ENCODE measurements at places on chromosomes 7 and 10. TPM values are rescaled to one million over a fixed set of nuclear protein-coding genes. Genes with fewer than 3 reads are reported as not detected.

Gene SLC39A12
- not detected for total RNA-seq

Gene POLL
- 24.5 TPM for total RNA-seq

Gene ZNF467
- 3.0 TPM for total RNA-seq

Gene AGR2
- total RNA-seq: not detected

Gene NPTX2
- total RNA-seq: not detected

Gene GRM3
- total RNA-seq: not detected

Gene C10orf67
- total RNA-seq: 0.53 TPM

Gene CACNA2D1
- 12.8 TPM for total RNA-seq

Gene GNAI1
- 35.7 TPM for total RNA-seq

Gene PSD
- 14.1 TPM for total RNA-seq

Gene USP6NL
- total RNA-seq: 6.1 TPM

Gene DLD
- total RNA-seq: 107 TPM

Gene LRRD1
- not detected for total RNA-seq

Gene H2BK1
- total RNA-seq: not detected

Gene SUN3
- not detected for total RNA-seq

Gene HTR5A
- total RNA-seq: not detected

Gene ST8SIA6
- total RNA-seq: under 0.01 TPM

Gene CACNB2
- 0.35 TPM for total RNA-seq

Gene FBXL13
- 1.4 TPM for total RNA-seq

Gene TRIL
- under 0.01 TPM for total RNA-seq

Gene PRRT4
- total RNA-seq: not detected

Gene PVRIG
- total RNA-seq: not detected

Gene ANKRD7
- total RNA-seq: 2.6 TPM

Gene FGFR2
- not detected for total RNA-seq

Gene GPR26
- not detected for total RNA-seq

Gene SH2D4B
- not detected for total RNA-seq

Gene GIMAP6
- total RNA-seq: not detected

Gene SCD
- total RNA-seq: 1,102 TPM

Gene CCL26
- total RNA-seq: not detected

Gene CDC14C
- total RNA-seq: not detected

Gene IFIT5
- total RNA-seq: 18.7 TPM

Gene VPS41
- total RNA-seq: 22.5 TPM

Gene GBX1
- total RNA-seq: not detected

Gene SAMD9L
- 14.5 TPM for total RNA-seq

Gene CLCN1
- not detected for total RNA-seq

Gene AVPI1
- 28.4 TPM for total RNA-seq

Gene VSTM2A
- total RNA-seq: not detected

Gene TMEM225B
- total RNA-seq: not detected

Gene DEPP1
- 14.4 TPM for total RNA-seq

Gene AGBL3
- total RNA-seq: 2.1 TPM

Gene SUGCT
- total RNA-seq: 5.0 TPM

Gene ZDHHC6
- total RNA-seq: 14.9 TPM

Gene GPER1
- 3.2 TPM for total RNA-seq

Gene UCN3
- total RNA-seq: not detected

Gene SND1
- 260 TPM for total RNA-seq

Gene TUBAL3
- total RNA-seq: not detected

Gene C10orf105
- not detected for total RNA-seq

Gene MLLT10
- 15.6 TPM for total RNA-seq

Gene LBX1
- total RNA-seq: not detected

Gene OPN1SW
- total RNA-seq: not detected

Gene PGAM2
- not detected for total RNA-seq

All from myometrial cell (primary cell).